ENCODE measurements at places on chromosomes 4 and X.

DNA sequence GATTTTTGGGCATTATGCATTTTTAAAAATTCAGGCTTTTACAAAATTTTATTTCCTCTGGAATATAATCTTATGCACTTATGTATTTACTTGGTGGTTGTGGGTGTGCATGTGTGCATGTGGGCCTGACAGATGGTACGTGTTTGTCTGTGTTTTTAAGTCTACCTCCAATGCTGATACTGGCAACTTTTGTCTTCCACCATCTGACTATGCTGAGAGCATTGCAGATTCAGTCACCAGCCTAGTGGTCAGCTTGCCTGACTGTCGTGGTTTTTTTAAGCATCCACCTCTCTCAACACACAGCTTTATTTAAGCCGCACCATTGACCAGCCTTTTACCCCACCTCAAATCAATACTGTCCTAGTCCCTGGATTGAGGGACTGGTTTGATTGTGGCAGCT is 37.1 kb downstream of the FSTL5 start:
- no peak for DNase-seq

DNA sequence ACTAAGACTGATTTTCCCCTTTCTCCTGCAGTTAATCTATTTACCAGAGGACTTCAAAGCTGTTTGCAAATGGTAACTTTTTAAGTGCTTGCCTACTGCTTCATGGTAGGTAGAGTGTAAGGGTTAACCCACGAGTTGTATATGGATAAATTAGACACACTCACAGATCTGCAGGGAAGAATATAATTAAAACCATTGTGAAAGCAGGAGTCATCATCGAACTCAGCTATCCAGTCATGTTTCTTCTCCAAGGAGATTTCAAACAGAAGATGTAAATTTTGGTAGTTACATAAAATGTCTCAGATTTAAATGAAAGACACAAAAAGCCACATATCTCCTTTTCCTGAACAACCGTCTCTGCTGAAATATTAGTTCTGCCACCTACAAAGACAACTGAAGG is 549 bp upstream of the XG start:
- no peak for DNase-seq

- no peak for DNase-seq
These were observed 19.3 kb upstream of the CLNK start for GRCh38 chr4:10703766-10704429.

DNA sequence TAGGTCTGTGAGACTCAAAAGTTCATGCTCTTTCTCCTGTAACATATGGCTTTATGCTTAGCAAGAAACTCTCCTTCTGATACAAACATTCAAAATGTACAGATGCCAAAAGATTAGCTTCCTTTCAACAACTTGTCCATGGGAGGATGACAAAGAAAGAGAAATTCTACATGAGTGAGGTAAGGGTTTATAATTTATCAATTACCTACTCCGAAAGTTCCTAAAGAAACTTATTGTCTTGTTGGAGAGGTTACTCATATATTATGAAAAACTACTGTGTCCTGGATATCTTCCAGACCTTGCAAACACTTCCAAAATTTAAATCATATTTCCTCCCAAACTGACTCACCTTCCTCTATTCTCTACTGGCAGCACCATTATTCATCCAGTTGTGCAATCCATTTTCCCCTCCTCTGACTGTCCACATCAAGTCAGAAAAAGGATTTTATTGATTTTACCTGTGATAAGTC is 65.1 kb downstream of the ENPEP start:
- no peak for DNase-seq

DNA sequence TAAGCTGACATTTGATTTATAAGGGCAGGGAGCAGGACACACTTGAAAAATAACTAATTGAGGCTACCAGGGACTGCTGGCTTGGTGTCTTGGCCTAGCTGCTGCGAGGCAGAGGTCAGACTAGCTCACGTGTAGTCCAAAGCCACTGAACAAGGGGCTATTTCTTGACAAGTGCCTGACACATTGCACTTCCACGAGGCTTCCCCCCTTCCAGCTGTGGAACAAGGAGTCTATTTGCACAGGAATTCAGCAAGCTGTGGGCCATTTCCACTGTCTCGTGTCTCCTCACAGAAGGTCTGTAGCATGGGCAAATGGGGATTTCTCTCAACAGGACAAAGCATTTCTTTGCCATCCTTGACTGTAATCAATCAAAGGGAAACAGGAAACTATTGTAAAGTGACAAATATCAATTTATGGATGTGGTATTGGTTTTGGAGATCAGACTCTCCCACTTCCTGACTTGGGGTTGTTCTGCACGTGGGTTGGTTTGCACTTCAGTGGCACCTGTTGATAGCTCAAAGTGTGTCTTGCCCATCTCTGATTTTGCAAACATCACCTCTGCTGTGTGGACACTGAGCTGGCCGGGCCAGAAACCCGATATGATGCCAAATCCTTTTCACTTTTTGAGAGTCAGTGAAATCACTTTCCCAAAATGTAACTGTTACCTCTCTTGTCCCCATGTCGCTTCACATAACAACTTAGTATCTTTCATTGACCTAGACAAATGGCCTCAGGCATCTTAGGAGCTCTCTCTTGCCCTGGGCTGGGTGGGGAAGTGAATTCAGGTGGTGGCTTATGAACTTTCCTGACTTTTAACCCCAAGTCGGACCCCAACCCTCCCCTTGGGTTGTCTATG is 107.4 kb upstream of the MAMLD1 start:
- DNase-seq = no peak

DNA sequence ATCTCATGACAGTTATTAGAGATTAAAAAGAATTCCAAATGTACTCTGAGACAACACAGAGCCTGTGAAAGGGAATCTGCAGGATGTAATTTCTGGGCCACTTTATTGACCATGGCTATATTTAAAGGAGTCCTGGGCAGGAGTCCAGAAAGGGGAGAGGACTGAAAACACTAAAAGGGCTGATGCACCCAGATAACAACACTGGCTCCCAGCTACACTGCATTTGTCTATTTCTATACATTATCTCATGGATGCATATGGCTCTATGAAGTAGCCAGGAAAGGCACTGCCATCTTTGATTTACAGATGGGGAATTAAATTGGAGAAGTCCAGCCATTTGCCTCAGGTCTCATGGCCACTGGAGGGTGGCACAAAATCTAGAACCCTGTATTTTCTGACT is 56.0 kb downstream of the MED28 start:
- DNase-seq = no peak

GRCh38 chrX:56728321-56728720 is 722 bp upstream of the NBDY start:
- no peak for DNase-seq

DNA sequence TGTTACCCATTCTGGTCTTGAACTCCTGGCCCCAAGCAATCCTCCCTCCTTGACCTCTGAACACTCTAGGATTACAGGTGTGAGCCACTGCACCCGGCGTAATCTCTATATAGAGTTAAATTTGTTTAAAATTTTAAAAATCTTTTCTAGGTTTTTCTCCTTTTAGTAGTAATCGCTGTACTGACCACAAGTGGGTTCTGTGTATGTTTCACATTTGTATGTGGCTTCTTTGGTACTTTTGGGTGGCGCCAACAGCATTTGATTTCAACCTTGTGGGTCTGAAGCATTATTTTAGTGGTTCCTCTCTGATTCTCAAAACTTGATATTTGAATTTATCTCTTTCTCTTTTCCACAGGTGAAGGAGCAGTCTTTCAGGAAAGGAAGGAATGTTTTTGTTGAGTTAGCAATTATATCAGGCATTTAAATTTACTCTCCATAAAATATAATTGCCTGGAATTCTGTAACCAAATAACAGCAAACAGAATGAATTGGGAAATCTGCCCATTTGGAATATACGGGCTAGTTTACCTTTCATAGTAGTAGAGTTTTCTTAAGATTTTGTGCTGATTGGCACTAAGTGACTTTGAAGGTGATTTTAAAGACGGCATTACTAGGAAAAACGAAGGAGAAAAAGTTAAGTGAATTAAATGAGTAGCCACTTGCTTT is 29.5 kb downstream of the ARHGAP10 start:
- DNase-seq = no peak

DNA sequence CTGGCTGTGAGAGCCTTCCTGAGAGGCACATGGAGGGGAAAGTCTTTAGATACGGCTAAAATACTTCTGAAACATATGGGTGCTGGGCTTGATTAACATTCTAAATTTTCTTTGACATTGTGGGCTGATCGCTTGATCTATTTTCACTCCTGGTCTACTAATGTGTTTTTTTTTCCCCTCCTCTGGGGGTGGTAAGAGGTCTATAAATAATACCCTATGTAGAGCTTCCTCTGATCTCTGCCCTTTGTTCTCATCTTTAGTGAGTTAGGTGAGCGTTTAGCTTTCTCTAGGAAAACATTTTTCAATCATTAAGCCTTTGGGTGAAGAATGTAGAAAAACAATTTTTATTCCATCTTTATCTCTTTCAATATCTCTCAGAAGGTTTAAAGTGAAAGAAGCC is 9.8 kb downstream of the SLC4A4 start:
- DNase-seq = no peak

DNA sequence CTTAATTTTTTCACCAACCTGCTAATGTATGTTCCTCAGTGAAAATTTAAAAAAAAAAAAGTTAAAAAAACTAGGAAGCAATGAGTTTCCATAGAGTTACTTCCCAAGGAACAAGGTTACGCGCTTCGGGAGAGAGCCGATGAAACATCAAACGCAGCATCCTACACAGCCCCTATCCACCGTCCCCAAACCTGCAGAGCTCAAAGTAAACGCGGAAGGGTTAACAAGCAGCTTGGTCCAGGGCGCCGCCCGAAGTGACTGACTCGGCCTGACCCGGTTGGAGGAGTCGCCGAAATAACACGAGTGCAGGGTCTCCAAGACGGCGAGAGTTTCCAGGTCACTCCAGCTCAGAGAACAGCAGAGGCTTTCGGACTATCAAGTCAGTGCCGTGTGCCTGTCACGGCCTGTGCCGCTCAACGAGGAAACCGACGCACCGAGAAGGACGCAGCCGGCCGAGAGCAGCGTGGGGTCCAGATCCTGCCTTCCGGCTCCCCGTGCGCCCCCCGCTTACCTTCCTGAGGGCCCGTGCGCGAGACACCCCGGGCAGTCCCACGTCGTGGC is 512 bp downstream of the NOP14 start:
- DNase-seq = no peak

DNA sequence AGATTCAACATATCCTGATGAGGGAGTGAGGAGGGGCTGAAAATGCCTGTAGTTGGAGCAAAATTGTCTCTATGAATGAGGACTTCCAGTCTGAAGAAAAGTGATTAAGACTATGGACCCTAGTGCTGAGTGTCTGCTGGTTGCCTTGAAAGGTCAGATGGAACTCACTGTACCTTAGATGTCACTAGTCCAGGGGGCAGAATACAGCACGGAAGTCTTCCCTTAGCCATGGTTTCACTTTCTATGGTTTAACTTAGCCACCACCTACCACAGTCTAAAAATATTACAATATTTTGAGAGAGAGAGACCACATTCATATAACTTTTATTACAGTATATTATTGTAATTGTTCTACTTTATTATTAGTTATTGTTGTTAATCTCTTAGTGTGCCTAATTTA is 223.1 kb downstream of the FMR1NB start:
- no peak for DNase-seq

GRCh38 chrX:44451056-44451455 is 91.6 kb downstream of the FUNDC1 start:
- DNase-seq = no peak

GRCh38 chr4:137543198-137543597 is 10.9 kb upstream of the PCDH18 start:
- no peak for DNase-seq

DNA sequence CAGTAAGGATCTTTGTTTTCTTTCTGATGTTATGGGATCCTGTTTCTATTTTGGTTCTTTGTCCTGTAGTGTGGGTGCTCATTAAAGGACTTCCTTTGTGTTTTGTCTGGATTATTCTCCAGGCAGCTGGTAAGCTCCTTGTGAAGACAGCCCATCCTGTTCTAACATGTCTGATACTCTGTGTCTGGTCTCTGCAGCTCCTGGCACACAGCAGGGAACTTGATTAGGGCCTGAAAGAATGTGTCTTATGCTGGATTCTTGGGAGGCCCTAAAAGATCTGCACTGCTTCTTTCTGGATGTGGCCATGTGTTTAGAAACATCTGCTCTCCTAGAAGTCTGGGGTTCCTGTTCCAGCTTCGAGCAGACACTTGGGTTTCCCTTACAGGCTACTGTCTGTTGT is 38.1 kb upstream of the ATXN3L start:
- DNase-seq = no peak

DNA sequence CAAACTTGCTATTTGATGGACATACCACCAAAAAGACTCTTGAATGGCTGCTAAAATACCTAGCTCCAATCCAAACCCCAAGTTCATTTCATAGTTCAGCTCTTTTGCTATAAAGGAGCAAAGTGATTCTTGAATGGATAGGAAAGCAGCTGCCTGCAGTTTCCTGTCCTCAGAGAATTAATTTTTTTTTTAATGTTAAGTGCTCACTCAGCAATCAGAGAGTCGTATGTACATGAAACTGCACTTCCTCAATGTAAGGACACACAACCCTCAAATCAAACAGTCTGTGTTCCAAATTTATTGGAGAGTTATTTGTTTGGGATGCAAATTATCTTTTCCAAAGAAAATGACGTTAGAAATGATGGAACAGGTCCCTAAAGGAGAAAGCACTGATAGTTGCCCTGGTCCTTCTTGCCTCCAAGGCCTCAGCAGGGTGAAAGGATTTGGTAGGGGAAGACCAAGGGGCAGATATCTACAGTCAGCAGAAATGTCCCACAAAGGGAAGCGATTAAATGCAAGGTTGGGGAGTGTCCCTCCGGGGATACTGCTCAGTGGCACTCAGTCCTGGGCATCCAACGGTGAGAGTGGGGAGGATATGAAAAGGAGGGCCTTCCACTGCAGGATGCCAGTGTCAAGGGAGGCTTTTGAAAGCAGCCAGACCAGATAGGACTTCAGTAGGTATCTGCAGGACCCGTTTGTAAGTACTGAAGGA is 67.2 kb upstream of the RASGEF1B start:
- no peak for DNase-seq

DNA sequence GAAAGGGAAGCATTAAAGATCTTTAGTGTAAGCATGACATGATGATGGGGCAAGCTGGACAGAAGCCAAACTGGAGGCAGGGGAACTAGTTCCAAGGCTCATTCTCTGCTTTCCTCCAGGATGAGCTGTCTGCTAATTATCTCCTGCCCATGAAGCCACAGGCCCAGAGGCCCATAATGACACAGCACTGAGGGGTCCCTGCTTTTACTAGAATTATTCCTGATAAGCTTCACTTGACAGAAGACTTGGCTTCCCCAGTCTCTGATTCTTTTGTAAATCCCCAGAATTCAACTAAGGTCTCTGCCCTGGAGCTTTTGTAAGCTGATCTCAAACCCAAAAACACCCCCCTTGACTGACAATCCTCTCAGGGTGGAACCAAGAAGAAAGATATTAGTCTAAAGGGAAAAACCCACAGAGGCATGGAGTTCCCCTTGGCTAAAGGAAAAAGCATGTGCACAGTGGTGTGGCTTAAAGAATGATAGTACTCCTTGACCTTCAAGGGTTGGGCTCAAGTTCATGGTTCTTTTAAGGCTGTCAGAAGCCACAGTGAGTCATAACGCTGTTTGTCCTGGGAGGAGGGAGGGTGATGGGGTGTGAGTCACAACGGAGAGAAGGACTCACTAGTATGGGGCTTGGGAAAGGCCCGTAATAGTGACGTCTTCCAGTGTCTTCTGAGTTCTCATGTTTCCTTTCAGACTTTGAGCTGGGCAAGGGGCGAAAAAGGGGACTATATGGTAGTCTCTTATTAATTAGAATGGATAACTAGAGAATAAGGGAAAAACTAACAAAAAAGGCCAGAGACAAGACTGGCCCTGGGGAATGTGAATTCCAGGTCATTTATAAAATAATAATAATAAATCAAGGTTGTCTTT is 146.0 kb upstream of the CPEB2 start:
- DNase-seq = peak; percentile 50

All from stimulated activated CD4-positive, alpha-beta T cell treated with anti-CD3 and anti-CD28 coated beads, TNF-alpha, amount 100 ng/mL, for 48 hours (primary cell).